NCI-H1048 (cell line): ENCODE measurements at places on chromosomes 1 and 21.

- no peak for DNase-seq
These were observed 96.4 kb downstream of the MIS18A start for GRCh38 chr21:32182449-32182848.

DNA sequence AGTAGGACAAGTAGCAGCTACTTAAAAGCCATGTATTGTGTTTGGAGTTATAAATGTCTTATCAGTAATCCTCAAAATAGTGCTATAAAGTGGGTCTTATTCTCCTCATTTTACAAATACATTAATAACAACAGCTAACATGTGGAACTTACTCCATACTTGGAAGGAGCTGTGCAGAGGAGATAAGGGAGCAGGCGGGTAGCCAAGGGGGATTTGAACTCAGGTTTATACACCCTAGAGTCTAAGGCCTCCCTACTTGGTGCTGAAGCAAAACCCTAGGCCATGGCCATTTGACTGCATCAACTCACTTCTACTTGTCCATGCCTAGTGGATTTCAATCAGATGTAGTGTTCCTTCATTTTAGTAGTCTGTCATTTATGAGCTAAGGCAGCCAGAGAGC lies 72.1 kb downstream of the LMO4 start:
- no peak for DNase-seq

DNA sequence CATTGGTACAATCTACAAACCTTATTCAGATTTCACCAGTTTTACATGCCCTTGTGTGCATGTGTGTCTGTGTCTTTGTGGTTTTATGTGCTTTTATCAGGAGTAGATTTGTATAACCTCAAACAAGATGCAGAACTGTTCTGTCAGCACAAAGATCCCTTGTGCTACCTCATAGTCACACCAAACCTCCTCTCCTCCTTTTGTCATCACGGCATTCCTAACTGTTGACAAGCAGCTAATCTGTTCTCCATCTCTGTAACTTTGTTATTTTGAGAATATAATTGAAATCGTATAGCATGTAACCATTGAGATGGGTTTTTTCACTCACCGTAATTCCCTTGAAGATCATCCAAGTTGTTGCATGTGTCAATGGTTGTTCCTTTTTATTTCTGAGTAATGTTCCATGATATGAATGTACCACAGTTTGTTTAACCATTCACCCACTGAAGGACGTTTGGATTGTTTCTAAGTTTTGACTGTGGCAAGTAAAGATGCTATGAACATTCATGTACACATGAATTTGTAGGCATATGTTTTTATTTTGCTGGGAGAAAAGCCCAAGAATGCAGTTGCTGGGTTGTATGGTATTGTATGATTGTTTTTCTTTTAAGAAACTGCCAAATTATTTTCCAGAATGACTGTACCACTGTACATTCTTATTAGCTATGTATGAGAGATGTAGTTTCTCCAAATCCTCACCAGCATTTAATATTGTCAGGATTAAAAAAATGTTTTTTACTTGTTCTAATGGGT lies 78.1 kb upstream of the B3GALT2 start:
- no peak for DNase-seq

GRCh38 chr1:116766616-116767469 lies 12.6 kb downstream of the CD2 start:
- DNase-seq, result no peak

DNA sequence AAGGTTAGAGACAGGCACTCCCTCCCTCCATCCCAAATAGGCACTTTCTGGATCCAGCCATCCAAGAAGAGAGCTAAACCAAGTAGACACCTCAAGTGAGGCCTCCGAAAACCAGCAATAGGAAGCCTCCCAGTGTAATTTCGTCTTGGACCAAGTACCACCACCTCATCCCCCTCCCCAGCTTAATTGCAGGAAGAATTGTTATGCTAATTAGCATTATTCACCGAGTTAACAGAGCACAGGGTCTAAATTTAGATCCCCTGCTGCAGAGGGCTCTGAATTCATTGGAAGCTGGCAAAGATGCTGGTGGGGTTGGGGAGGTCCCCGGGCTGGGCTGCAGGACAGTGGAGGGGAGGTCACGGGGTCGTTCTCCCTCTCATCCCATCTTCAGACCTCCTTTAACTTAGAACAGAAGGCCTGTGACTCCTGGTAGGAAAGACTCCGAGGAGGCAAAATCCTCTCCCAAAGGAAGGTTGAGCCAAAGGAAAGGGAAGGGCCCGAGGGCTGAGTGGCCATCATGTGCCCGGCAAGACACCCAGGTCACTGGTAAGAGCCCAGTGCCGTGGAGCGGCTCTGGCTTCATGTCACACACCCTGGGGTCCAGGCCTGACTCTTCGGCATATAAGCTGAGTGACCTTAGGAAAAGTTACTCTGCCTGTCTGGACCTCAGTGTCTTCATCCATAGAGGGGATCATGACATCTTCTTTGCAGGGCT lies 209.2 kb upstream of the GRIK3 start:
- no peak for DNase-seq

GRCh38 chr1:200724064-200724463 lies 14.6 kb upstream of the CAMSAP2 start:
- DNase-seq, result no peak

DNA sequence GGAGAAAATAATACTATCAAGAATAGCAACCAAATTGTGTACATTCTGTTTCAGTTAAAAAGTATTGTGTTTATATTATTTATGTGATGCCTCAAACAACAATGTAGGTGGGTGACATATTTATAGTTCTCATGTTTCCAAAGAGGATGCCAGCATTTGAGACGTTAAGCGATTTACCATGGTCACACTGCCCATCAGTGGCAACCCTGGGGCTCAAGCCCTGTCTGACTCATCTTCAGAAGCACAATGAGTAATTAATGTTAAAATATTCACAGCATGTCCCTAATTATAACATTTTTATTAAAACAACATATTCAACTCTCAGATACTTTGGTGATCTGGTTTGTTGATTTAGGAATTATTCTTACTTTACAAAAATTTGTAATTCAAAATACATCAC lies 409.4 kb downstream of the BRINP3 start:
- DNase-seq, result no peak

- DNase-seq, result no peak
These were observed at the start of the genes FAM229A and TSSK3 for GRCh38 chr1:32362474-32363313. TSS of gene FAM229A (minus strand) at chr1:32362485. CDS start at chr1:32362091, 394 bp downstream. TSS of gene TSSK3 (plus strand) at chr1:32362539. CDS start at chr1:32362702, 163 bp downstream.

GRCh38 chr1:55131218-55131617 lies 83.9 kb downstream of the USP24 start:
- DNase-seq, result no peak

- DNase-seq, result no peak
These were observed 162.4 kb downstream of the TTLL7 start for GRCh38 chr1:83836543-83836942.

GRCh38 chr1:17502326-17502778 lies 37.1 kb upstream of the ARHGEF10L start:
- DNase-seq, result peak; percentile 35

- no peak for DNase-seq
These were observed 11.8 kb upstream of the IRF2BP2 start for GRCh38 chr1:234621657-234622335.

- no peak for DNase-seq
These were observed 2.7 kb downstream of the DUSP10 start for GRCh38 chr1:221739018-221739676.

GRCh38 chr1:9361630-9362260 lies 69.1 kb downstream of the SPSB1 start:
- DNase-seq, result no peak

DNA sequence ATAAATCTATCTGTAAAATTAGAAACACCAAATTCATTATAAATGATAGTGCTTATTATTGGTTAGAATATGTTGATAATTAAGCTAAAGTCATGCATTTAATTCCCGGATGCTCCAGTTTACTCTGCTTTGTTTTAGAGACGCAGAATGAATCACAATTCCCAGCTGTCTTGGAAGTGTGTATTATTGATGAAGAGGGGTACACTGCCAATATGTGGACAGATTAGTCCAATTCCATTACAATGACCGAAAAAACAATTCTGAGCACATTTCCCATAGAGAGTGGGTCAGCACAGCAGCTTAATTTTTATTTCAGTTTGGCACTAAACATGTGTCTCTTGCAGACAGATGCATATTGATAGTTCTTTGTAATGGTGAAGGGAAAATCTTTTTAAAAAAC lies 146.7 kb downstream of the KCNT2 start:
- DNase-seq, result no peak

DNA sequence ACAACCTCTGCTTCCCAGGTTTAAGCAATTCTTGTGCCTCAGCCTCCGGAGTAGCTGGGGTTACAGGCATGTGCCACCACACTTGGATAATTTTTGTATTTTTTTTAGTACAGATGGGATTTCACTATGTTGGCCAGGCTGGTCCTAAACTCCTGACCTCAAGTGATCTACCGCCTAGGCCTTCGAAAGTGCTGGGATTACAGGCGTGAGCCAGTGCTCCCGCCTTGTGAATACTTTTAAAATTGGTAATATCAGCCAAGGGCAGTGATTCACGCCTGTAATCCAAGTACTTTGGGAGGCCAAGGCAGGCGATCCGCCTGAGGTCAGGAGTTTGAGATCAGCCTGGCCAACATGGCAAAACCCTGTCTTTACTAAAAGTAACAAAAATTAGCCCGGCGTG lies 33.7 kb downstream of the ZYG11B start:
- DNase-seq, result no peak

GRCh38 chr1:89974256-89974655 lies 20.7 kb upstream of the ZNF326 start:
- DNase-seq, result no peak

DNA sequence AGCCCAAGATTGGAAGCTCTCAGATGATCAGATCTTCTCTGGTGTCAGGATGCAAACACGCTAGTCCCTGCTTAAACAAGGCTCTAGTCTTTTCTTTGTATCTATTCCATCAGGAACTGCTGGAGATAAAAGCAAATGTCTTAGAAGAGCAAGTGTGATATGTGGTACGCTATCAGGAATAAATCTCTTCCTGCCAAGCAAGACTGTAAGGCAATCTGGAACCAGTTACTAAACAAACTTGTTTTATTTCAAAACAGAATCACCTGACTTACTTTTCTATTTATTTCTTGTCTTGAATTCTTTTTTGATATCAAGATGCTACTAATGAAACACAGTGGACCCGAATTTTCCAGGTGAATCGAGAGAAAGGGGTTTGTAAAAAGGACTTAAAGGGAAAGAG lies 139.9 kb upstream of the ZNF644 start:
- no peak for DNase-seq

DNA sequence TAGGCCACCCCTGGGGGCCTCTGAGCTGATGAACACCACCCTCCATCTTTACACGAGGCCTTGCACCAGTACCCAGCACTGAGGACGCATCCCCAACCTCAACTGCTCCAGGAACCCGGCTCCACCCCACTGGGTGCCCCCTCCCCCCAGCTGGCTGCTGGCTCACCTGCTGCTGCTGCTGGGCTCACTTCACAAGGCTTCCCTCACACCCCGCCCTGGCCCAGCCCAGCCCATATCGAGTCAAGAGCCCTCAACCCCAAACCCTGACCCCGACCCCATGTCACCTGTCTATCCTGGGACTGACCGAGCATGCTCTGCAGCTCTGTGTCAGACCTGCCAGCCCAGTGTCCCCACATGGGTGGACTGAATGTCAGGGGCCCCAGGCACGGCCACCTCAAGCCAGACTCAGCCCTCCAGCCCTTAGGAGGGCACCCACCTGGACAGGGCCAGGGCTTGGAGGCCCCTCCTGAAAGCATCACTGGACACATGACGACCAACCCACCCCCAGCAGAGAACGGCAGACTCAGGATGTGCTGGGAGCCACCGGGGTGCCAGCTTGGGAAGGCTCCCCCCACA lies 21.4 kb downstream of the WNT9A start:
- DNase-seq, result no peak

GRCh38 chr1:90295534-90295933 lies 300.6 kb downstream of the ZNF326 start:
- no peak for DNase-seq

DNA sequence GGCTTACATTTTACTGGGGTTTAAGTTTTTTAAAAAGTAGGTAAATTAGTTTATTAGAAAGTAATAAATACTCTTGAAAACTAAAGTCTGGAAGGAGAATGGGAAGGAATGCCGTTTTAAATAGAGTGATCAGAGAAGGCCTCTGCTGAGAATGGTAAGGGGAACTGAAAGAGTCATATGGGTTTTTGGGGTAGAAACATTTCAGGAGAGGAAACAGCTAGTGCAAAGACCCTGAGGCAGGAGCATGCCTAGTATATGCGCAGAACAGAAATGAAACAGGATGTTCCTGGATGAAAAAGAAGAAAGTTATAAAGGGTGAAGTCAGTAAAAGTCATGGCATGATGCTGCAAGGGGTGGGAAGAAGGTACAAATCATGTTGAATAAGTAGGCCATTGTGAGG lies 38.9 kb downstream of the ZC3H11B start:
- no peak for DNase-seq

- DNase-seq, result no peak
These were observed 1693.4 kb downstream of the NCAM2 start for GRCh38 chr21:22691658-22692057.

DNA sequence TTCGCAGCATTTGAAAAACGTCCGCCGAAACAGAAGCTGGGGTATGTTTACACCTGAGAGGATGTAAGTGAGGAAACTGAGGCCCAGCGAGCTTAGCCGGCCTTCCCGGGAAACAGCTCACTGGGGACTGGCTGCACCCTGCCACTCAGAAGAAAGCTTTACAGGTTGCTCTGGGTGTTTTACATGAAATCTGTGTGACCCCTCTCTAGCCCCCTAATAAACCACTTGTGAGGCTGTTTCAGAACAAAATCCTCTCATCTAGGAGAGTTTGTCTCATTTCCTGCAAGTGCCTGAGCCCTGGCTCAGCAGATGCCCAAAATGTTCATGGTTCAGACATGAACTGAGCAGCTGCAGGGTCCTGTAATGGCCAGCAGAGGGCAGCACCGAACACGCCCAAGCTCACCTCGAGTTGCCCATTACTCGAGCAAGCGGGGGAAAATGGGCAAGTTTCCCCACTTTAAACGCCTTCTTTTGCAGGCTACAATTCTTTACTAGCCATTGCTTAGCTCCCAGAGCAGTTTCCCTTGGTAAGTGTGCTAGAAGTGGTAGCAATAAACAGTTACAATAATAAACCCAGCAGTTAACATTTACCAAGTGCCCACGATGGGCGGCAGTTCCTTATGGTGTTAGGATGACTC lies 76.4 kb downstream of the FHAD1 start:
- peak; percentile 68 for DNase-seq

GRCh38 chr1:61504305-61504704 lies 220.6 kb downstream of the TM2D1 start:
- DNase-seq, result no peak

- DNase-seq, result no peak
These were observed 132.8 kb downstream of the FGGY start for GRCh38 chr1:59429656-59430055.

DNA sequence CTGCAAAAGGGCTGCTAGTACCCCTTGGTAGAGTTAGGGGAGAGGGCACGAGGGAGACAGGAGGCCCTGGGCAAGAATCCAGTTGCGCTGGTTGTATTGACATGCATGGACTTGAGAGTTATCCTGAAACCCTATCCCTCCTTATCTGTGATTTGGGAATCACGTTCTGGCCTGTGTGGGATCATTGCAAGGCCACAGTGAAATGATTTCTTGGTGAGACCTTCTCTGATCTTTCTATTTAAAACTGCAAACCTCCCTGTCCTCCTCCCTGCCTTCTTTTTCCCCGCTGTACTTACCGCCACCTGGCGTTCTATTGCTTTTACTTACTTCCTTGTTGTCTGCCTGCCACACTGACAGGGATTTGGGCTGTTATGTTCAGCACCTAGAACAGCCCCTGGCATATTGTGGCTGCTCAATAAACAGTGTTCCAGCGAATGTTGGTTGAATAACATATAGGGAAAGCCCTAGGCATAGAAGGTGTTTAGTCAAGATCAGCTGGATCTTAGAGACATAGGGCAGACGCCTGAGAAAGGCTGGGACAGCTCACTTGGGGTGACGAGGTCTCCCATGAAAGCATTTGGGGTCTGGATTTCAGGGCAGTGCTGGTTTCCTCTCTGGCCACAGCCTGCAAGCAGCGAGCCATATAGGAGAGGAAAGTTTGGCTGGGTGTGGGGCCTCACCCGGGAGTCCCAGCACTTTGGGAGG lies 25.6 kb downstream of the ALPL start:
- no peak for DNase-seq
